ENCODE measurements at places on chromosomes 13 and 19.

- no peak for DNase-seq
Measured at GRCh38 chr19:13795595-13796300, 505 bp downstream of the ZSWIM4 start.

GRCh38 chr13:29654843-29655547, 59.5 kb upstream of the SLC7A1 start:
- no peak for DNase-seq

DNA sequence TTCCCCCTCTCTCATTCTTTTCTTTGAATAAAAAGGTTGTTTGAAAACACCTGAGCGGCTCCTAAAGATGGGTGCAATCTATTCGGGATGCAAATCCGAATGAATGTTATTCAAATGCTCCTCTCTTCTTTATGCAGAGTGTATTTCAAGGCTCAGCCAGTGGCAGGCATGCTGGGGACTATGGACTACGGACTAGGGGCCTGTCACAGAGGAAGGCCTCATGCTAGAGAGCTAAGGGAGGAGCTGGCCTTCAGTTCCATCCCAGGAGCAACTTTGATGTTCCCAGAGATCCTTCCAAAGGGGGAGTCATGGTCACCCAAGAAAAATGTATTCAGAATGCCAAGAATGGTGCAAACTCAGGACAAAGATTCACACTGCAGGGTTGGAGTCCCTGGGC, 9.3 kb downstream of the ALOX5AP start:
- no peak for DNase-seq

DNA sequence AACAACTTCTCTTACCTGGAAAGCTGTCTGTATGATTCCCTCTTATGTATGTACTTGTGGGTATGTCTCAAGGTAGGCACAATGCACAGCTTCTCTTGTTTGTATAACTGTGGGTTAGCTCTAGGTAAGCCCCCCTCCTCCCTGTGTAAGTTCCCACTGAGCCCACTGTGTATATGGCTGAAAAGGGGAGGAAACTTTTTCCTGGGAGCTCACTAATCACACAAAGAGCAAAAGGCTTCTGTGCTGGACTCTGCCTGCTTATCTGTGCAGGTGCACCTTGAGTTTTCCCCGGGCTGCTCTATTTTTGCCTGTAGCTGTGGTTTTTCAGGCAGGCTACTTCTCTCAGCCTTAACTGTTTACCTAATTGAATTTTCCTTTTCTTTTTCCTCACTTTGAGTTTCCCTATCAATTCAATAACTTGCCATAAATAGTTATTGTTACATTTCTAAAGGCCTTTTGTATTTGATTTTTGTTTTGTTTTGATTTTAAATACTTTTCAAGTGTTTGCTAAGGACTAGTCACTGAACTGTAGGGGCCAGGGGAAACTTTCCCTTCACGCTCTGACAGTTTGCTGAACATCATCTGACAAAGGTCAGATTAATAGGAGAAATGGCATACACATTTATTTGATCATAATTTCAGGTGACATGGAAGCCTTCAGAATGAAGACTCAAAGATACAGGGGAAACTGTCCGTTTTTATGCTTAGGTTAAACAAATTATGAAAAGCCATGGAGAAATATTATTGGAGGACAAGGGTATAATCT, 423.5 kb upstream of the ATXN8OS start:
- no peak for DNase-seq

Data from Peyer's patch (tissue), 4 donors.